ENCODE measurements at places on chromosomes 7 and 10. TPM values are rescaled to one million over a fixed set of nuclear protein-coding genes. Genes with fewer than 3 reads are reported as not detected.

DNA sequence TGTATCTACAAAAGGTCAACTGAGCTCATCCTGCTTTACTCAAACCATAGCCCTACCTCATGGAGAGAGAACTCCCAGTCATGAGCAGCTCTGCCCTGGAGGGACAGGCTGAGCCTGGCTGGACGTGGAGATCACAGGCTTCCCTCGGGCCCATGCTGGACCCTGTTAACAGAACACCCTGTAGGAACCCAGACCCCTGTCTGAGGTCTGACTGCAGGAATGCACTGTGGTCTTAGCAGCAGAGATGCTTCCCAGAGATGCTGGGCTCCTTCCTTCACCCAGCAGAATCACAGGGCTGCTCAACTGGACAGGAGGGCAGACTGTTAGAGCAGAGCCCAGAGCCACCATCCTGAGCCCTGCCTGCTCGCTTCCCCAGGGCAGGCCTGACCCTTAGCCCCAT is 814 bp downstream of the TMEM72 start:
- DNase-seq = no peak

DNA sequence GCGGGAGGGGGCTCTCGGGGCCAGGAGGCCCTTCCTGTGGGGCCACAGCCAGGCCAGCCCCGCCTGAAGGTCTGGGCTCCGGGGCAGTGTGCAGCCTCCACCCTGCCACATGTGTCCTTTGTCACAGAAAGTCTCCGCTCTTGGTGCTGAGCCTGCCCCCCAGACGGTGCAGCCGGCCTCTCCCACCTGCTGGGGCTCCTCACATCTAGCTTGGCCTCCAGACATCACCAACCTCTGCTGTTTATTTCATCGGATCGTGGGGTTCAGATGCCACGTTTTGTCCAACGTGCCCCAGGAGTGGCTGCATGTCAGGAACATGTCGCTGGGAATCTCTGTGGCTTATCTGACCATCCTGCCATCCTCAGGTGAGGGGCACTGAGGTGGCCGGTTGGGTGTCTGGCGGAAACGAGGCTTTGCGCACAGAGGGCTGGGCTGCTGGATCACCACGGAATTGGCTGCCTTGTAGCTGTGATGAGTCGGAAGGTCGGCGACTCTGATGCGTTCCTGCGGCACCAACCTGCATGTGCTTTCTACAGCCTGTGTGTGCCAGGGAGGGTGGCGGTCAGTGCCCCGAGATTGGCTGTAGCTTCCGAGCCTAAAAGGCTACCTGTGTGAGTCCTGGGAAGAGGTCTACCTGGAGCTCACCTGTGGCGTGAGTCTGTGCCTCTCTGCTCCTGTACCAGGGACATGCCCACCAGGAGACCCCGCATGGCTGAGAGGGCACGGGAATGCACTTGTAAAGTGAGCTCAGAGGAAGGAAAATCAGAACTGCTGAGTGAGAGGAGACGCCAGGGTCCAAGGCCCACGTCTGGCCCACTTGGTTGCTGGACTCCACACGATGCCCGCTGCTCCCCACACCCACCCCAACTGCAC is 316.4 kb downstream of the DNAJB6 start:
- no peak for DNase-seq

DNA sequence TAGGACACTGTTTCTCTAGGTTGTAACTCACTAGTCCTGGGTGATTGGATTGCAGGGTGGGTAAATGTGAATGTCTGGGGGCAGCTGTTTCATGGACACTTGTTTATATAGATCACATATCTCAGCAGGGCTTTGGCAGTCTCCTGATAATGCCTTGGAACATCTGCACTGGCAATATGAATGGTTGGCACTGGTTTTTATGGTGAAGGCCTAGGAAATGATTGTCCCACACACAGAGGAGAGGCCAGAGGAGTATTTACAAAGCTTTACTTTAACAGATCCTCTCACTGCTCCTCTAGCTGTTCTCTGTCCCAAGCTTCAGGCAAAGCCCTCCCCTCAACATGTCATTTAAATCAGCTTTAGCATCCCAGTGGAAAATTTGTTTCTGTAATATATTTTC is 171.3 kb upstream of the STEAP4 start:
- DNase-seq = no peak

DNA sequence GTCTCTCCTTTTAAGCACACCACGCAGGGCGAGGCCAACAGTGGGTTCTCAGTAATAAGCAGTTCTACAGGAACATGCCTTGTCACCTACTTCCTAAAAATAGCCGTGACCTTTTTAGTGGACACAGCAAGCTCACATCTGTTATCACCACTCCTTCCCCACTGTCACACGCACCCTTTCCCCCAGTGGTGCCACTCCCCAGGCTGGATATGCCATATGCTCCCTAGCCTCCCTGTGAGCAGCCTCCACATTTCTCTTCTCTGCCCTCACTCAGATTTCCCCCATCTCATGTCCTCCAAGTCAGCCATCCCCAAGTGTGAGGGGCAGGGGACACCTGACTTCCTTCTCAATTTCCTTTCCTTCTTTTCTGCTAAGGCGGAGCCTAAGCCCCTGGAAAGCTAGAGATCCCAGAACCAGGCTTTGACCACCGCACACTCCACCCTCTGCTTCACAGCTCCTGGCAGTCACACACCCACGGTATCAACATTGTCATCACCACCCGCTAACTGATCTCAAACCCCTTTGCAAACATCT is 3.7 kb downstream of the ANXA11 start:
- DNase-seq = peak; percentile 63

GRCh38 chr7:116802746-116803152 is 59.6 kb upstream of the CAPZA2 start:
- DNase-seq = no peak

- DNase-seq = no peak
Measured at GRCh38 chr7:2971914-2972834, 71.5 kb downstream of the CARD11 start.

BICC1 gene
- 6.1 TPM for total RNA-seq

ZNF277 gene
- total RNA-seq = 12.6 TPM

Measured in Right ventricle myocardium superior (tissue), 1 donor.